ENCODE measurements at places on chromosomes 7 and 10.

DNA sequence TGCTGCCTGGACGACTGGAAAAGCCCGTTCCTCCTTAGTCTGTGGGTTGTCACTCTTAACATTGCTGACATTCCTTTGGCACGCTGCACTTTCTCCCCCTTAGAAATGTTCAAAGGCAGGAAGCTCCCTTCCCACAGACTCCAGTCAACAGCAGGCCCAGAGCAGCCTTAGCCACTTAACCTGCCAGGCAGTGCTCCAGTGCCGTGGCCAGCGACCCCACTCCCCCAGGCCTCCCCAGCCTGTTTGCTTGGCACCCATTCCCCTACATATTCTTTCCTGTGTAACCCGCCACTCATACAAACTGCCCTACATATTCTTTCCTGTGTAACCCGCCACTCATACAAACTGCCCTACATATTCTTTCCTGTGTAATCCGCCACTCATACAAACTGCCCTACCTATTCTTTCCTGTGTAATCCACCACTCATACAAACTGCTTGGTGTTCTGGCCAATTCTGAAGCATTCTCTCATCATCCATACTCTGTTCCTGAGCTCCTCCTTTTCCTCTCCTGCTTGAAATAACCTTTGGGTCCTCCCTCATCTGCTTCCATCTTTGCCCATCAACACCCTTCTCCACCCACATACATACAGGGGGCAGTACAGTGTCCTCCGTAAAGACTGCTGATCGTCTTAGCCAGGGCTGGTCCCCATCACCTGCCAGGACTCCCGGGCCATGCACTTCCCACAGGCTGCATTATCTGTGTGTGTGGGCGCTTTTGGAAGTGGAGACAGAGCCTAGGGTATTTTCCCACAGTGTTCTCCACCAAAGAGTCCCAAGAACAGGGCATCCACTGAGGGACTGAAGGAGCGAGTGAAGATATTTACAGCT, 57.3 kb downstream of the ADARB2 start:
- H3K4me3 ChIP-seq = no peak overlapping the region
- no peaks in the 10 kb centered on the region for H3K27me3 ChIP-seq
- no peak for DNase-seq
- H3K36me3 ChIP-seq = no peaks in the 10 kb centered on the region

- H3K4me3 ChIP-seq = no peak overlapping the region
- no peaks in the 10 kb centered on the region for H3K36me3 ChIP-seq
- no peaks in the 10 kb centered on the region for H3K27me3 ChIP-seq
- no peak overlapping the region for H3K27ac ChIP-seq
- DNase-seq = no peak
Measured at GRCh38 chr7:89077992-89078391, 282.5 kb upstream of the TEX47 start.

DNA sequence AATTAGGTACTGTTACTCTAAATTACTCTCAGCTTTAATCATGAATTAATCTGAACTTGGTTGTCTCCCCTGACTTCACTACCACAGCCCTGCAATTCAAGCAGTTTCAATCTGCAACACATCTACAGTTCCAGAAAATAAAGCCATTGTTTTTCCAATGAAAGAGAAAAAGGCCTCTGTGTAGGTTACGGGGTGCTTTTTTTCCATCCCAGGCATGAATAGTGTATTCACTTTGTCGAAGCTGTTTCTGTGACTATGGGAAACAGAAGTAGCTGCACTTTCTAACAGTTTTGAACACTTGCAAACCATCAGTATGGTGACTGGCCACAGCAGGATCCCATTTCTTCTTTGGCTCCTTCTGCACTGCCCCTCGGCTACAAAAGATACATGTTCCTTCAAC, 460.2 kb downstream of the GRM8 start:
- no peaks in the 10 kb centered on the region for H3K4me1 ChIP-seq
- no peaks in the 10 kb centered on the region for H3K27me3 ChIP-seq
- no peak for DNase-seq
- H3K27ac ChIP-seq = no peak overlapping the region
- H3K4me3 ChIP-seq = no peak overlapping the region

DNA sequence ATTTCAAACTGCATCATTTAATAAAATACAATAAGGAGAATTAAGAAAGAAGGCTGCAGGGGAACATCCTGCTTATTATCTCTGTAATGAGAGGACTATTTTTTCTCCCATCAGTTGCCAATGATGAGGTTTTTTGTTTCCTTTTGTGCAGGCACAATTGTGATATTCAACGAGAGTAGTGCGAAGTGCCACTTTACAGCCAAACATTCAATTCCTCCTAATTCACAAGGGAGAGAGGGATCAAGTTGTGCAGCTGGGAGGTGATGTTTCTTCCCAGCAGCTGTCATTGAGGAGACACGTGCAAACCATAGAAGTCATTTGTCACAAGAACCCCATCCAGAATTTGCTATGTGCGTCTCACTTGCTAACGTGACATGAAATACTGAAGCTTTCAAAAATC, 81.6 kb upstream of the ICA1 start:
- no peaks in the 10 kb centered on the region for H3K36me3 ChIP-seq
- H3K27me3 ChIP-seq = no peaks in the 10 kb centered on the region
- no peak for DNase-seq
- H3K27ac ChIP-seq = no peak overlapping the region
- no peaks in the 10 kb centered on the region for H3K4me1 ChIP-seq

- no peak overlapping the region for H3K27ac ChIP-seq
- DNase-seq = no peak
- no peaks in the 10 kb centered on the region for H3K36me3 ChIP-seq
- H3K4me3 ChIP-seq = no peak overlapping the region
- H3K27me3 ChIP-seq = no peaks in the 10 kb centered on the region
- no peaks in the 10 kb centered on the region for H3K4me1 ChIP-seq
Measured at GRCh38 chr7:140889645-140890044, 35.1 kb downstream of the BRAF start.

DNA sequence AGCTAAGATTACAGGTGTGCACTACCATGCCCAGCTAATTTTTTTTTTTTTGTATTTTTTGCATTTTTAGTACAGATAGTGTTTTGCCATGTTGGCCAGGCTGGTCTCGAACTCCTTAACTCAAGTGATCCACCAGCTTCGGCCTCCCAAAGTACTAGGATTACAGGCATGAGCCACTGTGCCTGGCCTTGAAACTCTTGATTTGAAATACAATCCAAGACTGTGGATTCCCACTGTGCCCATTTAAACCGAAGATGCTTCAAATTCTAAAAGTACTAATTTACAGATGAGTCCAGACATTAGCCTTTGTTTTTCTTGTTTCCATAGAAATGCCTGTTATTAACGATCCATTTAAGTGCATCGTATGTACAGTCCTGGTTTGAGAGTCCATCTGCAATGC, 130.9 kb downstream of the CACNA2D1 start:
- no peak overlapping the region for H3K4me3 ChIP-seq
- H3K27ac ChIP-seq = no peak overlapping the region
- no peaks in the 10 kb centered on the region for H3K36me3 ChIP-seq
- no peaks in the 10 kb centered on the region for H3K4me1 ChIP-seq
- no peaks in the 10 kb centered on the region for H3K27me3 ChIP-seq

DNA sequence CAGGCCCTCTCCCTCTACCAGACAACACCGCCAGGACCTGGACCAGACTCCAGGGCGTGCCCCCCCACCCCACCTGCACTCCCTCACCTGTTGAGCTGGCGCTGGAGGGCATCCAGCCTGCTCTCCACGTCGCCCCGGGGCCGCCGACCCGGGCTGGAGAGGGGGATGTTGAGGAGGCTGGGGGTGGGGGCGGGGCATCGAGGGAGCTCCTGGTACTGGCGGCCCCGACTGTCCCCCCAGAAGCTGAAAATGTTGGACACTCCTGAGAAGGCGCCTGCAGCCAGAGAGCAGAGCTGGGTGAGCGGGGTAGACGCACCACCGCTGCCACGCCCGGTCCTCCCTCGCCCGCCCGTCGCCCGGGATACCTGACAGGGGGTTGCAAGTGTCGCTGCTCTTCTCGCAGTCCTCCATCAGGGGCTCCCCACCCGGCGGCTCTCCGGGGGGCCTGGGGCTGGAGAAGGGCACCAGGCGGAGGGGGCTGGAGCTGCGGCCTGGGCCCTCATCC, 30.8 kb downstream of the KCNH2 start:
- H3K27ac ChIP-seq = no peak overlapping the region
- H3K4me1 ChIP-seq = peaks cover 54% of the 10 kb centered on the region
- H3K27me3 ChIP-seq = no peaks in the 10 kb centered on the region

DNA sequence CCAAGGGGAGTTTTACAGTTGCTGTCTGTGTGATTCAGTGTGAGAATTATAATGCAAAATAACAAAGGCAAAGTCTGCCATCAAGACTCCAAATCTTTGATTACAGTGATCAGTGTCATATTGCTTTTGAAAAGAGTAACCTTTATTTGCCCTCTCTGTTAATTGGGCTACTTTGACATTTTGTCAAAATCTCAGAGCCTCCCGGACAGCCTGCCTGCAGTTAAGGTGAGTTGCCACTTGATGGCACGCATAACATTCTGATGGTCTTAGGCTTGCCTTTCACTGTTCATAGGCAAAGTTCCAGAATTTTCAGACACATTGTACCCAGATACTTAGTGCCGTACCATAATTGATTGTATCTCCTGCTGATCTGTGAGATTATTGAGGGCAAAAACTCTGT, 253.5 kb downstream of the ABCA13 start:
- H3K27ac ChIP-seq = no peak overlapping the region
- no peak for DNase-seq
- H3K36me3 ChIP-seq = no peaks in the 10 kb centered on the region
- H3K27me3 ChIP-seq = no peaks in the 10 kb centered on the region
- H3K4me3 ChIP-seq = no peak overlapping the region
- H3K4me1 ChIP-seq = no peaks in the 10 kb centered on the region

- DNase-seq = no peak
- no peaks in the 10 kb centered on the region for H3K36me3 ChIP-seq
- no peak overlapping the region for H3K4me3 ChIP-seq
- H3K27ac ChIP-seq = no peak overlapping the region
Measured at GRCh38 chr10:62538606-62539005, 164.4 kb downstream of the ZNF365 start.

DNA sequence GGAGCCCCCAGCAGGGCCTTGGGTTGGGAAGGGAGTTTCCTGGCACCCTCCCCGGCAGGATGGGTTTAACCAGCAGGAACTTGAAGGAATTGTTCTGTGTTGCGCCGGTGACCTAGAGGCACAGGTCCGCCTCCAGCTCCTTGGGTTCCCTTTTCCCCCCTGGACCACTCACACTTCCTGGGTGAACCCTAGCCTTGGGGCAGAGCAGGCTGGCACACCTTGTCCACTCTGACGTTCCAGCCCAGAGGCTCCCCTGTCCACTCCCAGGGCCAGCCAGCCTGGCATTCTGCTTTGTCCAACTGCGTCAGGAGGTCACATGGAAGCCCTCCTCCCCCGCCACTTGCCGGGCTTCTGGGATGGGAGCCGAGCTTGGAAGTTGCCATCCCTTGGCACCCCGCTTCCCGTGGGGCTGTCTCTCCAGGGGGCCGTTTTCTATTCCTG, 25.8 kb downstream of the TMEM120A start:
- no peaks in the 10 kb centered on the region for H3K27me3 ChIP-seq
- peak overlapping the region; percentile 70 for H3K27ac ChIP-seq
- H3K4me3 ChIP-seq = no peak overlapping the region
- no peak for DNase-seq
- peaks cover 45% of the 10 kb centered on the region for H3K4me1 ChIP-seq
- H3K36me3 ChIP-seq = no peaks in the 10 kb centered on the region

GRCh38 chr7:155377838-155378579, 79.9 kb upstream of the EN2 start:
- no peak overlapping the region for H3K4me3 ChIP-seq
- no peak for DNase-seq
- H3K27ac ChIP-seq = no peak overlapping the region
- no peaks in the 10 kb centered on the region for H3K36me3 ChIP-seq
- H3K4me1 ChIP-seq = peaks cover 38% of the 10 kb centered on the region

DNA sequence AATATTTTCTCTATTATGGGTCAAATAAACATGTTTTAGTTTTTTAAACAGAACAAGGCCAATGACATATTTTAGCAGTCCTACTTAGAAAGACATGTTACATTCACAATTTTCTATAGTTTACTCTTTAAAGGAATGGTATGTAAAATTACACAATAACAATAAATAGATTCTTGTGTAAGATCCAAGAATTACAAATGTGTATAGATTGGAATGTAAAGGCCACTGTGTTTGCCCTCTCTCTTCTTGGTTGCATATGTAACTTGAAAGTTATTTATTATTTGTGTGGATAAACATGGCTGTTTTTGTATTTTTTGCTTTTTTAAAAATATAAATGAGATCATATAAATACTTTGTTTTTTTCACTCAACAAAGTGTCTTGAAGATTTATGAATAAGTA, 979.3 kb upstream of the CELF2 start:
- H3K4me3 ChIP-seq = no peak overlapping the region
- no peaks in the 10 kb centered on the region for H3K4me1 ChIP-seq
- no peaks in the 10 kb centered on the region for H3K36me3 ChIP-seq
- DNase-seq = no peak
- no peak overlapping the region for H3K27ac ChIP-seq

DNA sequence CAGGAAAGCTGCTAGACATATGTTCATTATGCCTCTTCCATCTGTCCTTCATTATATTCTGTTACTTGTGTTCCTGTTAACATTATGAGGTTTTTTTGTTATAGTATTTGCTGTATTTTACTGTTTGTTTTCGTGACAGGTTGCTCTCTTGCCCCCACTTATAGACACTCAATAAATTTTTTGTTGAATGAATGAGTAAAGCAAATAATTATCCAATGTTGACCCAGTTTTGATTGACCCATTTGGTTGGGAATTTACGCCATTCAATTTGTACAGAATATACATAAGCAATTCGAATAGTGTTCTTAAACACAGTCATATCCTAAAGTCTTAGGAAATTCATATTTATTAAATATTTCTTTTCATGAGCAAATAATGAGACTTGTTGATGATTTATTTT, 11.8 kb downstream of the CCSER2 start:
- no peaks in the 10 kb centered on the region for H3K27me3 ChIP-seq
- no peaks in the 10 kb centered on the region for H3K36me3 ChIP-seq
- DNase-seq = no peak
- H3K4me3 ChIP-seq = no peak overlapping the region
- no peak overlapping the region for H3K27ac ChIP-seq

DNA sequence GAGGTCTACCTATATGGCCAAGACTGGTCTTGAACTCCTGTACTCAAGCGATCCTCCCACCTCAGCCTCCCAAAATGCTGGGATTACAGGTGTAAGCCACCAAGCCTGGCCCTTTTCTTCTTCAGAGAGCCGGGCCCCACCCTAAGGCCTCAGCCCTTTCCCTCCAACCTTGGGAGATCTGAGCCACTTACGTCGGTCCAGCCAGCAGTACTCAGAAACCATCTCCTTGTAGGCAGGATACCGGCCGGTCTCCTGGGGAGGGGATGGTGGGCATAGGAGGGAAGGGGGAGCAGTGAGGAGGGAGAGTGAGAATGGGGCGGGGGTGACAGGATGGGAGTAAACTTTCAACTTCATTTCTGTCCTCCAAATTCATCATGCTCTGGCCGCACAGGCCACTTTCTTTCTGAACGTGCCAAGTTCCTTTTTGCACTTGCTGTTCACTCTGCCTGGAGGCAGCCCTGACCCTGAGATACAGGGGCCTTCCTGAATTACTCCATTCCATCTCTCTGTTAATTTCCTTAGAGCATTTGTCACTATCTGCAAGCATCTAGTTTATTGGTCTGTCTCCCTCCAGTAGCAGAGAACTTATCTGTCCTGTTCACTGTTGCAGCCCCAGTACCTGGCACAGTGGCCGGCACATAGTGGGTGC, 10.4 kb downstream of the PDZD7 start:
- no peak overlapping the region for H3K27ac ChIP-seq
- H3K4me1 ChIP-seq = peaks cover 7% of the 10 kb centered on the region
- no peak overlapping the region for H3K4me3 ChIP-seq
- H3K36me3 ChIP-seq = no peaks in the 10 kb centered on the region
